Vagina (tissue), 2 donors: ENCODE measurements at places on chromosomes 13 and 19.

GRCh38 chr13:105627270-105627669 is 908.2 kb downstream of the EFNB2 start:
- no peak for DNase-seq

- no peak for DNase-seq
Measured at GRCh38 chr19:53507523-53508442, 30.2 kb upstream of the ZNF331 start.

DNA sequence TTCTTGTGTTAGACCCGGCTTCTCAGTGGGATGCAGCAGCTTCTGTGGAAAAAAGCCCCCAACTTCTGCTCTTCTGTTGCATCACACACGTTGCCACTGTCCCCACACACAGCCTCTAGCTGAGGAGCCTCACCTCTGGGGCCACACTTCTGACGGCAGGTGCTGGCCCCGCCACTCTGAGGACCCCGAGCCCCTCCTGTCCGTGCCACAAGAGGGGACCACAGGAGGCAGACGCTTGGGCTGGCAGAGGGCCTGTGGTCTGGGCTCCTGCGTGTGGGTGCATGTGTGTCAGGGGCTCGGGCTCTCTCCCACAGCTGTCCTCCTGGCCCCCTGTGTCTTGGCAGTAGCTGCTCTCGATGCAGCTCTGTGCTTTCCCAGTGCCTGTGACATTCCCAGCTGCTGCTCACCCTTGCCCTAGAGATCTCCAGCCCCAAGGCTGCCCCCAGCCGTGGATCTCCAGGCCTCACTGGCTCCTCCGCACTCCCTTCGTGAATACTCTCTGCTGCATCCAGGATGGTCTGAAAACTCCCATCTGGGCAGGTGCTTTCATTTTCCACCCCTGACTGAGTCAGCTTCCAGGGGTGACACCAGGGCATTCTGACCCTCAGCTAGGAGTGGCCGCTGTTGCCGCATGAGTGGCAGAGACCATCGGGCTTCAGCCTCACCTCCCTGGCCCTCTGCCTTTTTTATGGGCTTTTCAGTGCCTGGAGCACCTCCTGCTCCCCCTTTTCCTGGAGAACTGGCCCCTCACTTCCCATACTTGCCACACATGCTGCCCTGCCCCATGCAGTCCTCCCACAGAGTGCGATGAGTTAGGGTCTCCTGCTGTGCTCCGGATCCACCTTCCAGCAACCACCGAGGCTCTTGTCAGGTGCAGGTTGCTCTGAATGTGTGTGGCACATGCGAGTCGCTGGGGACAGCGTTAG is 13.7 kb downstream of the MAU2 start:
- DNase-seq: no peak

- no peak for DNase-seq
Measured at GRCh38 chr13:25765266-25765665, 286.6 kb downstream of the SHISA2 start.

DNA sequence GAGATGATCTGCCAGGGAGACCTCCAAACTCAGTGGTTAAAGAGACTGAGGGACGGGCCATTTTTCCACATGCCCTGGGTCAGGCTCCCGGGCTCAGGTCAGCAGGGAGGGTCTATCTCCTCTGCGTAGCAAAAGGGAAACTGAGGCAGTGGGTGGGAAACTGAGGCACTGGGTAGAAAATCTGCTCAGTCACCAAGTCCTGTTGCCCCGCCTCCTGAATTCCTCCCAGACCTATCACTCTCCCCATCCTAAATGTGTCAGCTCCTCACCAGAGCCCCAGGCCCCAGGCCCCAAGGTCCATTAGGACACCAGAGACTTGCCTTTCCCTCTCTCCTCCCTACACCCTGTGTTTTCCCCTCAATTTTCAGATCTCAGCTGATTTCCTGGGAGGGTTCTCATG is 2.4 kb downstream of the CD320 start:
- DNase-seq: no peak

DNA sequence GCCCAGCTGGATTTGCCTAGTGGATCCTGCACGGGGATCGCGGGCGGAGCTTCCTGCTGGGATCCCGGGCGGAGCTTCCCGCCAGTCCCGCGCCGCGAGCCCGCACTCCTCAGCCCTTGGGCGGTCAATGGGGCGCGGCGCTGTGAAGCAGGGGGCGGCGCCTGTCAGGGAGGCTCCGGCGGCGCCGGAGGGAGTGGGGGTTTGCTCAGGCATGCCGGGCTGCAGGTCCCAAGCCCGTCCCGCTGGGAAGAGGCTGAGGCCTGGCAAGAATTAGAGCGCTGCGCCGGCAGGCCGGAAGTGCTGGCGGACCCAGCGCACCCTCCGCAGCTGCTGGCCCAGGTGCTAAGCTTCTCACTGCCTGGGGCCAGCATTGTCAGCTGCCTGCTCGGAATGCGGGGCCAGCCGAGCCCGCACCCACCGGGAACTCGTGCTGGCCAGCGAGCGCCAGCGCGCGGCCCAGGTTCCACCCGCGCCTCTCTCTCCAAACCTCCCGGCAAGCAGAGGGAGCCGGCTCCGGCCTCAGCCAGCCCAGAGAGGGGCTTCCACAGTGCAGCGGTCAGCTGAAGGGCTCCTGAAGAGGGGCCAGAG is 119.6 kb downstream of the PRR20E start:
- DNase-seq: no peak

GRCh38 chr13:59299584-59299983 is 864.1 kb downstream of the DIAPH3 start:
- DNase-seq: no peak

GRCh38 chr19:11261431-11261970 is 823 bp downstream of the DOCK6 start:
- DNase-seq: no peak

DNA sequence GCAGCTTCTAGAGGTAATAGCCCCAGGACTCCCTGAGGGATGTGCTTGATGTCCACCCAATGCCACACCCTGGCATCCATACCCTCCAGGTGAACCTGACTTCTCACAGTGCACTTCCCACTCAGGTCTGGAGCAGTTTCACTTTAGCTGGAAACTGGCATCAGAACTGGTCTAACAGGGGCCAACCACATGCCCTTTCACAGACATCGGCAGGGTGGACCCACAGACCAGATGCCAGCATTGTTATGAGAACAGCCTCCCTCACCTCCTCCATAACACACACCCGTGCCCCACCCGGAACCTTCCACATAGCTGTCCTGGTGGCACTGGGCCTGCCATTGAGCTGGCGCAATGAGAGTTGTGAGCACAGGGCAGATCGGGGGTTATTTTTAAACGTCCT is 77.4 kb upstream of the GPR12 start:
- DNase-seq: no peak

DNA sequence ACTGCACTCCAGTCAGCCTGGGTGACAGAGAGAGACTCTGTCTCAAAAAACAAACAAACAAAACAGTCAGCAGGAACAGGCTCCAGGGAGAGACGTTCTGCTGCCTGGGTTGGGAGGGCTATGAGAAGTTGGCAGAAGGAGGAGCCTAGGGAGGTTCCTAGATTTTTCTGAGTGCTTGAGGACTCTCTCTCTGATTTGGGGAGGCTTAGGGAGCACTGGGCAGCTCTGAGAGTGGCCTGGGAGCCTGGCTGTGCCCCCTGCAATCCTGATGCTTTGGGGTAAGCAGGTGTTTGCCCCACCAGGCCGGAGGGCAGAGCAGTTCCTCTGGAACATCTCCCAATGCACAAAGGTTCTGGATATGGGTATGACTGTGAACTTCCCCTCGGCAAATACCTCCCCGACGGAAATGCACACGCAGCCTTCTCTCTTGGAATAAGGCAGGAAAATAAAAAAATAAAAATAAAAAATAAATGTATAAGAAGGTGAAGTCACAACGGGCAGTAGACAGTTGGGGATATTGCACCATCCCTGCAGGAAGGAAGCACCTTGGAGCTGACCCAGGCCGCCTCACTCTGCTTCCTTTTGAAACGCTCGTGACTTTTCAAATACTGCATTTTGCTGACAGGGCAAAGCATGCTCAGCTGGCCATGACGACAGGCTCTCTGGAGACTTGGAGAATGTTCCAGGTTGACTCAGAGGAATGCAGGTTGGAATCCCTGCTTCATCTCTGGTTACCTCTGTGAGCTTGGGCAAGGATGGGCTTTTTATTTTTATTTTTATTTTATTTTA is 26.5 kb upstream of the HOMER3 start:
- DNase-seq: no peak

DNA sequence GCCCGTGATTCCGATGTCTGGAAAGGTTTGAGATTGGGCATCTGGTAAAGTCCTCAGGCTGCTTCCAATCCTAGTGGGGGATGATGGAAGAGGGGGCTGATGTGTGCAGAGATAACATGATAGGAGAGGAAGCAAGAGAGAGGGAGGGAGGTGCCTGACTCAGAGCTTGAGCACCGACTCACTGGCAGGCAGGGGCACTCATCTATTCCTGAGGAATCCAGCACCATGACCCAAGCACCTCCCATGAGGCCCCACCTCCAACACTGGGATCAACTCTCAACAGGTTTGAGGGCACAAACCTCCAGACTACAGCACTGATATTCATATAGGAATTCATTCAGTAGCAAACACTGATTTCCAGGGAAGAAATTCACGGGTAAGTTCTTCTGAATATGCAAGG is 5.6 kb upstream of the SIGLEC9 start:
- DNase-seq: no peak

GRCh38 chr19:13942023-13942684 is 3.9 kb upstream of the PODNL1 start:
- no peak for DNase-seq

GRCh38 chr13:96473526-96474180 is 383.7 kb downstream of the HS6ST3 start:
- DNase-seq: no peak

DNA sequence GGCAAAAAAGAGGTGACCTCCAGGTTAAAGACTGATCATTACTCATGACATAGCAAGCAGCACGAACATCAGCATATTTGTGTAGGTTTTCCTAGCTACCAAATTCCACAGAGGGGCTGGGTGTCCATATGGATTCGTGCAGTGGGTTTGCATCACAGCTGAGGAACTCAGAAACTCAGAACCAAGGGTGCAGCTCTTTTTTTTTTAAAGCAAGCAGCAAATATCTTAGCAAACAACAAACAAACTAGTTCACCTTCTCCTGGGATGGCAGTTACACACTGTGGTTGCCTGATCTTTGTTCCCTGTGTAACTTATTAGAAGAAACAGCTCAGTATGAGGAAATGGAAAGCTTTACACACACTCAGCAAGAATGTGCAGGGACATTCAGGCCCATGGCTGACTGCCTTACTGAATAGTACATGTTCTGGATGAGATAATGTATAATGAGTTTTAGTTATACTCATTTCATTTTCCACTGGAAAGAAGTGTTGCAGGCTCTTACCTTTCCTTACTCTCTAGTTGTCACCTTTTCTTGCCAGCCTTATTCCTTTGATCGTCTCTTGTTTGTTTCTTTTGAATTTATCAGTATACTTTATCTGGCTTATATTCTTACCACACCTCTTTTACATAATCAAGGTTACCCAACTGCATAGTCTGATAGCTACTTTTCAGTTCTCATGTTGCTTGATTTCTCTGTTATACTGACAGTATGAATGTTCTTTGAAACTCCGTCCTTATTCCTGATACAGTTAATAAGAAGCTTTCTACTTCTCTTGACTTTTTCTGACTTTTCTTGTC is 4.3 kb downstream of the NDFIP2 start:
- DNase-seq: no peak

GRCh38 chr13:46899801-46900200 is 2.9 kb upstream of the HTR2A start:
- no peak for DNase-seq

DNA sequence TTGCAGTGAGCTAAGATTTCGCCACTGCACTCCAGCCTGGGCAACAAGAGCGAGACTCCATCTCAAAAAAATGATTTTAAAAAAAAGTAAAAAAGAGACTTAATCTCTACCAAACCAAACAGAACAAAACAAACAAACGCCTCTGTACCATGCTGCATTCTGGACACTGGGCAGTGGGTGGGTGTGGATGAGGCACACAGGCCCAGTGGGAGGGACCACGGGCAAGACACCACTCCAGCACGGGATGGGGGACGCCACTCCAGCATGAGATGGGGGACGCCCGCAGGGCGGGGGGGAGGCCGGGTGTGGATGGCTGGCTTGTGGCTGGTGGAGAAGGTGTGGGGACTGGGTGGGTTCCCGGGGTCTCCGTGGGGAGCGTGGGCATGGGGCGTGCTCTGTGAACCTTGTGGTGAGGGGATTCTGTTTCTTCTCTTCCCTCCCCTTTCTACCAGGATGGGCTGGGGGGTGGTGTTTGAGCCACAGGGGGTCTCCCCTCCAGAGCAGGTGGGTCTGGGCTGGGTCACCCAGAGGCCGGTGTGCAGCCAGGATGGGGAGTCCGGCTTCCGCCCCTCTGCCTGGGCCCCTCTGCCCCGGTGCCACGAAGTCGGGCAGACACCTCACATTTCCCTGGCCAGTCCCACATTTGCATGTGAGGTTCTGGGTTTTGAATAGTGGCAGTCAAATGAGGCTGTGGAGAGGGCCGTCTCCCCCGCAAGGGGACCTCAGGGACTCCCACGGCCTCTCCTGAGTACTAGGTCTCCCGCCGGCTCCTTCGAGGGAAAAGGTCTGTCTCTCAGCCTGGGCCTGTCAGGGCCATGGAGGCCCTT is 23.9 kb upstream of the MATK start:
- DNase-seq: no peak

GRCh38 chr19:29189033-29189360 is 24.0 kb downstream of the UQCRFS1 start:
- DNase-seq: no peak

- no peak for DNase-seq
Measured at GRCh38 chr13:67101730-67102467, 128.2 kb downstream of the PCDH9 start.

- DNase-seq: no peak
Measured at GRCh38 chr13:48126944-48127830, 32.3 kb upstream of the MED4 start.

DNA sequence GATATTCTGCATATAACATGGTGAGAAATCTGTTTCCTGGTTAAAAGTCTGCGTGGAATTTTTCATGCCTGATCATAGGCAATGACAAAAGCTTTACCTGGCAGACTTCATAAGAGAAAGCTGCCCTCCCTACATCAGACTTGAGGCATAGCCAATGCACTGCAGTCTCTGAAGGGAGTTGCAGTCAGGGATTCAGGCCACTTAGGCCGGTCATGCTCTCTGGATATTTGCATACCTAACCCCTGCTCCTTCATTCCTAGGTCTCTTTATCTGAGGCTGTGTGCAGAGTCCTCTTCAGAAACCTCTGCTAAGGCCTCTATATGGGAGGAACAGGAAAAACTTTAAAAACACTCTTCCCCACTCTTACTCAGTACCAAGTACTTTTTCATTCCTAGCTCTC is 287.4 kb downstream of the PCDH17 start:
- no peak for DNase-seq
